ENCODE measurements at places on chromosomes 2 and 18.

GRCh38 chr2:240343548-240343947 is 91.9 kb upstream of the GPC1 start:
- DNase-seq: no peak

GRCh38 chr2:151171186-151171585 is 90.5 kb downstream of the RBM43 start:
- no peak for DNase-seq

- no peak for DNase-seq
Observed at GRCh38 chr18:77103991-77104531, 28.5 kb downstream of the MBP start.

DNA sequence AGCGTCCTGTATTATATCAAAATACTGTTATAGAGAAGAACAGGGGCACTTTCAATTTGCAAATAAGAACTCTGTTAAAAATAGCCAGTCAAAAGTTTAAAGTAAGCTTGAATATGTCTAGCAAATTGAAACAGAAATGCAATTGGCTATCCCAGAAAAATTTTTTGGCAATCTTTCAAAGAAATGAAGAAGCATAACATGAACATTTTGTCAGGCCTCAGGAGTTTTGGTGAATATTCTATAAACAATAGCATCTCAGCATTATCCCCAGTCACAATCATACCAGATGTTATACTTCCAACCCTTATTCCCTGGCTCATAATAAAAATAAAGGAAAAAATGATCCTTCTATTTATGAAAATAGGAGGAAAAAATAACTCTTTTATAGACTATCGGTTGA is 252.4 kb downstream of the GRB14 start:
- no peak for DNase-seq

DNA sequence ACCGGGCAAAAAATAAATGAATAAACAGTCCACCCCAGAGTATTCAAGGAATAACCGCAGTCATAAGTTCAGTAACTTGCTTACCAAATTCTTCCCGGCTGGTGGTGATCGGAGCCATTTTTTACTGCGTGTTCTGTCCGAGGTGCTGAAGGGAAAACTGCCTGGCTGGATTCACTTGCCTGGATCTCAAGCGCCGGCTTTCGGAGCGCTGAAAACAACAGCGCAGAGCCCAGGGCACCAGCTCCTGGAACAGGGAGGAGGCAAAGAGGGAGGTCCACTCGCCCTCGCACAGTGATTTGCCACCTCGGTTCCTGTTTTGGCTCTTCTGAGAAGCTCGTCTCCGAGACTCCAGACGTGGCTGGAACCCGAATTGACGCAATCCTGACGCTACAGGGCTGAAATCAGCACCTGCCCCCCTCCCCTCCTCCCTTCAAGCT is at the start of gene SYT4:
Gene SYT4 (minus strand): TSS at position 327 of the 437 bp plus-strand sequence. CDS start 209 bp downstream, at position 118.
- no peak for DNase-seq

- DNase-seq: no peak
Observed at GRCh38 chr2:75828826-75829225, 118.1 kb upstream of the GCFC2 start.

GRCh38 chr2:190468814-190469569 is 60.8 kb downstream of the MFSD6 start:
- DNase-seq: no peak

DNA sequence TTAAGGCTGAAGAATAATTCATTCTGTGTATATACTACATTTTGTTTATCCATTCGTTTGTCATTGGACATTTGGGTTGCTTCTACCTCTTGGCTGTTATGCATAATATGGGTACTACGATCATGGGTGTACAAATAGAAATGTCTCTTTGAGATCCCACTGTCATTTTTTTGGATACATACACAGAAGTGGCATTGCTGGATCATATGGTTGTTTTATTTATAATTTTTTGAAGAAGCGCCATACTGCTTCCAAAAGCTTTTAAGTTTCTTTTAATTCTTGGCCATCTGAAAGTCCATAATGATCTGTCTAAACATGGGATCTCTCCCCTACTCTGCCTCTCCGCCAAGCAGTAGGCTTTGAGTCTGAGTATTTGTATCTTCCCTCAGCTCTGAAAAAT is 18.6 kb downstream of the PPM1B start:
- no peak for DNase-seq

GRCh38 chr18:4196351-4196750 is 258.8 kb downstream of the DLGAP1 start:
- no peak for DNase-seq

- DNase-seq: no peak
Observed at GRCh38 chr2:240569998-240570530, 1.8 kb downstream of the RNPEPL1 start.

DNA sequence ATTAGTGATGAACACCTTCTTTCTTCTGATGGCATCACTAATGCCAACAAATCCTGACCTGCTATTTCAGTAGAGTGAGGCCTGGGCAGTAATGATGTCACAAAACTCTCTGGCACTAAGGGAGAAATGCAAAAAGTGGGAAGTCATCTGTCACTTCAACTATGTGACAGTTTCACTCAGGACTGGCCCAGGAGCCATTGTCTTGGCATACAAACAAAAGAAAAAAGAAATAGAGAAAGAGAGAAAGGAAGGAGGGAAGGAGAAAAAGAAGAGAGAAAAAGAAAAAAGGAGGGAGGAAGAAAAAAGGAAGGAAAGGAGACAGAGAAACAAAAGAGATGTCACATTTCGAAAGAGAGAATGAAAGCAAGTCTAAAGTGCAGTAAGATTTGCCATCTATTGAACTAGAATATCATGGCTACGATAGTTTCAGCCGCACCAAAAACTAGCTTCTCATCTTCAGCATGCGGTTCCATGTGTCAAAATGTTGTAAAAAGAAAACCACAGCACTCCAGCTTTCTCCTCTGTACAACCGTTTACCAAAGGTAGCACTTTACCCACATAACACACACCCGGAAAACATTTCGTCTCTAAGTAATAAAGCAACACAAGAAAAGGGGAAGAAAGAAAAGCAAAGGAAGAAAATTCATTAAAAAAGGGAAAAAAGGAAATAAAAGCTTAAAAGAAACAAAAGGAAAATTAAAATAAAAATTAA is 50.1 kb downstream of the CD226 start:
- DNase-seq: no peak

GRCh38 chr2:157182204-157182709 is 75.2 kb upstream of the GALNT5 start:
- DNase-seq: no peak

- DNase-seq: no peak
Observed at GRCh38 chr18:49859725-49860124, 46.4 kb upstream of the ACAA2 start.

GRCh38 chr2:73885406-73885805 is 7.4 kb upstream of the ACTG2 start:
- DNase-seq: no peak

- DNase-seq: no peak
Observed at GRCh38 chr2:30112561-30112960, 34.2 kb upstream of the YPEL5 start.

- no peak for DNase-seq
Observed at GRCh38 chr2:112001136-112001715, 53.8 kb upstream of the TMEM87B start.

GRCh38 chr2:15907461-15908324 is 32.7 kb upstream of the MYCN start:
- DNase-seq: no peak

- DNase-seq: no peak
Observed at GRCh38 chr2:199366406-199366805, 91.3 kb downstream of the SATB2 start.

GRCh38 chr2:233399306-233400225 is 45.3 kb downstream of the DGKD start:
- DNase-seq: peak; percentile 45

DNA sequence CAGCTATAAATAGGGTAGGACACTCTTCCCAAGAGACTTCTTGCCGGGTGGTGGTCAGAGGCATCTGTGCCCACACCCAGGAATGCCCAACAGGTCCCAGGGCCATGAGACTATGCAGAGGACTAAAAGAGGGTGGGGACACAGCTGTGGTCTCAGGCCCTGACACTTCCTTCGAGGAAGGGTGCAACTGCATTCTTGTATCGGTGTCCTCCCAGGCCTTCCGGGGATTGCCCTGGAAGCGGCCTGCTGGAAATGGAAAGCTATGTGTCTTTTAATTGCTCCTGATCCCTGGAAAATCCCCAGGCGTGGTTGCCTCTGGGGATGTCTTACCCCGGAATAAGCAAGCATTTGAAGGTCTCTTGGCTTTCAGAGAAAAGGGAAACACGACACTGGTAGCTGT is 176.7 kb downstream of the SOX11 start:
- no peak for DNase-seq

DNA sequence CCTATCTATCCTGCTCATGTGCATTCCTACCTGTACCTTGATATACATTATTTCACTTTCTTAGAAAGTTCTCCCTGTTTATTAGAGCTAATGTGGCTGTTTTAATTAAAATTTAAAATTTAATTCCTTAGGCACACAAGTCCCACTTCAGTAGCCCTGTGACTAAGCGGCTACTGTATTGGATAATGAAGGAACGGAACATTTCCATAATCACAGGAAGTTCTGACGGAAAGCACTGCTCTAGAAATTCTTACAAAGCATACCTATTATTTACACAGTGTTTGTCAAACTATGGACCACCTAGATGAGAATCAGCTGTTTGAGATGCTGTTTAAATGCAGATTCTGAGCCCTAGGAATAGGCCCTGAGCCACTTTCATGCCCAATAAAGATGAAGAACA is 13.2 kb downstream of the GREB1L start:
- DNase-seq: no peak

All from stimulated activated CD8-positive, alpha-beta memory T cell treated with anti-CD3 and anti-CD28 coated beads, Interleukin-7, amount 100 ng/mL, for 4 hours (primary cell).